ENCODE measurements at places on chromosomes 16 and 17. TPM values are rescaled to one million over a fixed set of nuclear protein-coding genes. Genes with fewer than 3 reads are reported as not detected.

- no peak for DNase-seq
These were observed 2.6 kb upstream of the KRT35 start for GRCh38 chr17:41483531-41483930.

- no peak for DNase-seq
These were observed 26.3 kb upstream of the CACNA1H start for GRCh38 chr16:1126586-1126985.

DNA sequence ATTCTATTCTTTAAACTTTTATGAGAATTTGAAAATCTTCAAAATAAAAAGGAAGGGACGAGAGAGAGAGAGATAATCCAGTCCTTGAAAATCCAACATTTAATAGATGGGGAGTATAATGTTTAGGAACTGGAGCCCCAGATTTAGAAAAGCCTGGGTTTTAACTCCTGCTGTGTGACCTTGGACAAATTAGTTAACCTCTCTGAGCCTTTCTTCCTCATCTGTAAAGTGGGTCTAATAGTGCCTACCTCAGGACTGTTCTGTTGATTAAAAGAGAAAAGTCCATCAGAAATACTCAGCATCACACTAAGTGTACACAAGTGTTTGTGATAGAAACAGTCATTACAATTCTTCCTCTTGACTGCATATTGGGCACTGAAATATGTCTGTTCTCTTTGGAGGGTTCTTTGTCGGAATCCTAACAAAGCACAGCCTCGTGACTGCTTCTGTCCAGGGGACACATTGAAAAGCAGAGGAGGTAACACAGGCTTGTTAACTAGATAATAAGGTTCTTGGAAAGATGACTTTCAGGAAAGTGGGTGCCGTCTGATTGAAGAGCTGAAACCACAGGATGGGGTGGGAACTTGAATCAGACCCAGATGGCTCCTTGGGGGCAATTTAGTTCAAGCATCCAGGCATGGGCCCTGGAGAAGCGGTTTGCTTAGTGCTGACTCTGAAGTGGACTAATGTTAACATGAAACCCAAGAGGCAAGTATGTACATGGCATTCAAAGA lies 128.2 kb downstream of the CLEC16A start:
- no peak for DNase-seq

- DNase-seq: no peak
These were observed 41.9 kb upstream of the SKAP1 start for GRCh38 chr17:48471817-48472410.

DNA sequence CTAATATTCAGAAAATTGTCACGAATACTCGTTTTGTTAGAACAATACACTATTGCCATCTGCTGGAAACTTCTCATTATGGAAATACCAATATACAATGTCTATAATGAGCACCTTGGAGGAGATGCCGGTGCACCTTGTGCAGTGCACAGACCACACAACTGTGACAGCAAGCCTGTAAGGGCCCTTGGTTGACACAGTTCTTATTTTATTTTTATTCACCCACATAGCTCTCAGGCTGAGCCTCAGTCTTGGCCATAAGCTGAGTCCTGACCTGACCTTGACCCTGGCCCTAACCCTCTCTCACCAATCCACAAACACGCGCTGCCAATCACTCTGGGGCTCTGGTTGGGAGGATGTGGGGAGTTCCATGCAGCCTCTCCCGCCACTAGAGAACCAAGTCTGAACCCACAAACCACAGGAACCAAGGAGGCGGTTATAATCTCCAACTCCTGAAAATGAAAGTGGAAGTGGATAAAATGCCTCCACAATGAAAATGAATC lies 7.6 kb downstream of the AIPL1 start:
- no peak for DNase-seq

- no peak for DNase-seq
These were observed 1.5 kb downstream of the FBRS start for GRCh38 chr16:30659507-30660423.

- no peak for DNase-seq
These were observed 79.1 kb downstream of the TAOK1 start for GRCh38 chr17:29469276-29469675.

- DNase-seq: peak; percentile 34
These were observed 21.4 kb downstream of the ZC3H18 start for GRCh38 chr16:88591577-88592021.

DNA sequence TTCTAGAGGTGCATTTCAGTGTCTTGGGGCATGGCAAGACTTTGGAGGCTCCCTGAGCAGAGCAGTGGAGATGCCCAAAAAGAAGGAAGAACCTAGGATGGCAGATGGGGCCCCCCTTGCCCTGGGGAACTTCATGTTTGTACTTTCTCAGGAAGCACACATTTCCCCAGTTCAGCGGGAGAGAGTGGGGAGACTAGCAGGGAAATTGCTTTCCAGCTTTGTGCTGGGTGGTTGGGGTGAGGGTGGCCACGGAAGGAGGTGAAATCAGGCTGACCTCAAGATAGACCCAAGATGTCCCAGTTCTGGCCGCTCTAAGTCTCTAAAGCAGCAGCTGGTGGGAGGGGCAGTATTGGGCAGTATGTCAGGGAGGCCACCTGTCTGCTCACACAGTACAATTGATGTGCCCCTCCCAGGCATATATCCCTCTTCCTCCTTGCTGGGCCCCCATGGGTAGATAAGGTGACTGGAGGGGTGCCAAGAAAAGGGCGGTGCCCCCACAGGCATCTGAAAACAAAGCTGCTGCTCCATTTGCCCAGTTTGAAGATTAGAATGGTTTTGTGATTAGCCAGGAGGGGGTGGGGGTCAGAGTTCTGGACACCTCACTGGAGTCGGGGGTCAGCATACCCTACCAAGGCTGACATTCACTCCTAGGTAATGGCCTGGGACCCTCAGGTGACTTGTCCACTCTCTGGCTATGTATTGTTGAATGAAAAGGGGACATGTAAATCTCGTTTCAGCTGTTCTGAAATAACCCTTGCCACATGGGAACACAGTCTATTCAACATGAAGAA lies 17.1 kb upstream of the NAGLU start:
- no peak for DNase-seq

- DNase-seq: no peak
These were observed 7.7 kb downstream of the IGSF6 start for GRCh38 chr16:21644674-21645073.

DNA sequence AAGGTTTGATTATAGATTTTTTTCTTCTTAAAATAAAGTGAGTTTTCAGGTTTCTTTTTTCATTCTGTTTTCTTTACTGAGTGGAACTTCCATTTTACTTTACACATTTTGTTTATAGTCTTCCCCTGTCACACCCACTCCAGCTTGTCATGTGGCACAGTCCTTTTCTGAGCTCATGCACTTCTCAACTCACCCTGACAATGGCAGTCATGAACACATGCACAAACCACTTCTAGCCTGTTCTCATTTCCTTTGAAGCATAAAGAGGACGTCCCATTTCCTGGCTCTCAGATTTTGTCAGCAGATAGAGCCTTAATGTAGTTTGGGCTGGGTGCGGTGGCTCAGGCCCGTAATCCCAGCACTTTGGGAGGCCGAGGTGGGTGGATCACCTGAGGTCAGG lies 168.0 kb downstream of the AHSP start:
- no peak for DNase-seq

DNA sequence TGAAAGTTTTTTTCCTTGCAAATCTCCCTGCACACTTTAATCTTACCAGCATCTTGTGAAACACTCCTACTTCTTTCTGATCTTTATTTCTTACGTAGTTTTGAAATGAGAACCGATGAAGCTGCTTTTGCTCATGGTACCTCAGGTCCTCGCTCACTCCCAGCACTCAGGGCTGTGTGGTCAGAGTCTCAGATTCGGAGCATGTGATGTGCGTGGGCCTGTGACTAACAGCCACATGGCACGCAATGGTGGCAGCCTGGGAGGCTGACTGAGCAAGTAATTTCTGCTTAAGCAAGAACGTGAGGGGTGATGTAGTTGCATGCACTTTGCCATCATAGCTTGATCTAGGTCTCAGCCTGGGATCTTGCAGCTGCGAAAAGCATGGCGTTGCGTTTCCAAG lies 624.3 kb downstream of the MAF start:
- DNase-seq: no peak

- no peak for DNase-seq
These were observed 40.8 kb downstream of the USP32 start for GRCh38 chr17:60351012-60351695.

Gene STH
- total RNA-seq: not detected

Gene CHST5
- total RNA-seq: not detected

All from adrenal gland (tissue), 19 donors.